Iris pigment epithelial cell (primary cell): ENCODE measurements at places on chromosomes 3 and 15.

DNA sequence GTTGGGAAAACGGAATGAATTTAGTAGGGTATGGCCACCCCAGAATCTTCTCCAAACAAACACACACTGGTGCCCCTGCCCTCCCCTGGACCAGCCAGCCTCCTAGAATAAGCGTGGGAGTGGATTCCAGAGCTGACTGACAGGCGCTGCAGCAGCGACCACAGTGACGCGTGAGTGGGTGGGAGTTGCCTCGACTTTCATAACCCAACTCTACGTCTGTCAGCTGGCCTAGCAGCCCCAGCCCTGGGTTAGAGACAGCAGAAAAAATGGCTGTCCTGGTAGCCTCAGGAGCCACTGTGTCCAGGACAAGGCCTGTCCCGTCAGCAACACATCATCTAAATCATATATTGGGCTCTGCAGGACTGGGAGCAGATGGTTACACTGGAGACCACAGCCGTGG, 10.0 kb downstream of the PLA2G4B start:
- no peak for DNase-seq

DNA sequence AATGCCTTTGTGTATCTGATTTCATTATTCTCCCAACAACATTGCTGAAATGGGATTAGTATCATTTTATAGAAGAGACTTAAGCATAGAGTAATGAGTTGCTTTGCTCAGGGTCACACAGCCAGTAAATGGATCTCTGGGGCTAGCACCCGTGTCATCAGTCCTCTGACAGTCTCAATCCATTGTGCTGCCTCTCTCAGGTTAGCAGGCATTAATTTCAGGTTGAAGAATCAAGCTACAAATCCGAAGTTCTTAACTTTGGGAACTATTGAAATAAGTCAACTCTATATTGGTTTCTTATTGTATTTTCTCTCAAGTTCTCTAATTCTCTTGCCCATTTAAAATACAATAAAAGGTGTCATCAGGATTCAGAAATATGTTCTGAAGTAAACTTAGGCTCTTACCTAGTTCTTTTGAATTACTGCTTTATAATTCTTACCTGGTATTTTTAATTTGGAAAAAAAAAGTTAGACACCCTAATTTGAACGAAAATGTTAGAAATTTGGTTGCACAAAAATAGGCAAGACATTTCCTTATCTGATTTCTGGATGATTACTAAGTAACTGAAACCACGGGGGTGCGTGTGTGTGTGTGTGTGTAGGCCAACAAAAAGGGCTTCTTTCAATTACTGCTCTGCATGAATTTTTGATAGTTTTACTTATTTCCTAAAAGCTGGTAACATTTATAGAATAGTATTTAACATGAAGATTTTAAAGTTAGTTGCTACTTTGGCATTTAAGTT, 189.8 kb downstream of the MBNL1 start:
- DNase-seq, result peak; percentile 47

GRCh38 chr15:59304034-59304795, 68.5 kb downstream of the MYO1E start:
- DNase-seq, result peak; percentile 74

- peak; percentile 73 for DNase-seq
Measured at GRCh38 chr3:154244644-154245043, 79.6 kb downstream of the DHX36 start.

GRCh38 chr3:115330430-115330829, 183.3 kb upstream of the ZBTB20 start:
- peak; percentile 73 for DNase-seq

DNA sequence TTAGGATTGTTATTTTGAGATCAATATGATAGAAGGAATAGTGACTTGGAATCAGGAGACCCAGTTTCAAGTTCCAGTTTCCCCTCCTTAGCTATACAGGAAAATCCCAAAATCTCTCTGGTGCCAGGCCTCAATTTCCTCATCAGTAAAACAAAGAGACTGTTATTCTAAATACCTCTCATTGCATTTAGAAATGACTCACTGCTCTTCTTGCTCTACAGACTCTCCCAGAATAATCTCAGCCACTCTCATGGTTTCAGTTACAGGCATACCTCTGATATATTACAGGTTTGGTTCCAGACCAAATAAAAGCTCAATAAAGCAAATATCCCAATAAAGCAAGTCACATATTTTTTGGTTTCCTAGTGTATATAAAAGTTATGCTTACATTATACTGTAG, 28.3 kb downstream of the IMPG2 start:
- peak; percentile 50 for DNase-seq

DNA sequence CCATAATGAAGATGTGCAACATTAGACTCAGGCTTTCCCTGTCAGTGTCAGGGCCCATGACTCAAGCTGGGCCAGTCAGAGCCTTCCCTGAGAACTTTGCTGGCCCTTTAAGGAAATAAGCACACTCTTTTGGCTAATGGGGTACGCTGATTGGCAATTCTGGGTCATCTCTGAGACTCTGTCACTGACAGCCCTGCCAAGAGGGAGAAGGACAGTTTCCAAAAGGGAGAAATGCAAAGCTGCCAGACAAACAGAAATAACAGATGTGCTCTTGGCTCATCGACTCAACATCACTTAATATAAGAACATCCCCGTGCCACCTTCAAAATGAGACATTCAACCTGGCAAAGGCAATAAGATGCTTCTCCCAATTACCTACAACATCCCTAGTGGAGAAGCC, 491.9 kb upstream of the PROK2 start:
- DNase-seq, result no peak

GRCh38 chr15:43958861-43959330, 132.1 kb downstream of the WDR76 start:
- peak; percentile 80 for DNase-seq

DNA sequence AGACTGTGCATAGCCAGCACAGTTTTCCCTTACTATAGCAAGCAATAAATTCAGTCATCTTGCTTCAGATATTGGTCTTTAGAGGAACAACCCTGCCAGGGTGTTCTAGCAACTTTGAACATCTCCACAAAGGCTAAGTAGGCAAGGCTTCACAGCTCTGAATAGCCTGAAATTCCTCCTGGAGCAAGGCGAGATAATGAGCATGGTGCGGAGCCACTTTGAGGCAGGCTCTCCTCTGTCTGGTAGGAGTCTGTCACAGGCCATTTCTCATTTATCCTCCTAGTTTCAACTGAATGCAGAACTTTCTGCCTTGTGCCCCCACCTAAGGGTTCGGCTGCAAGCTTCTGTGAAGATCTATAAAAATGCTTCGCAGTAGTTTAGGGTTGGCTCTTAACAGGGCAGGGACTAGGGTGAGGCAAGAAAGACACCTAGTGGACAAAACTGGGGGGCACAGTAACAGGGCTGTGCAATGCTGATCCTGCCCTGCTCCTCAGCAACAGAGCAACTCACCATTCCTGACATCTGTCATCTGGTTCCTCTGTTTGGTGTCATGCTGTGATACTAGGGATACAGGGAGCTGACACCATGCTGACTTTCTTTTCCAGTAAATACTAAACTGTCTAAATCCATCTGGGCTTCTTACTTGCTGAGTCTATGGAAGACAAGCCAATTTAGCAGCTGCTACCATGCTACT, 16.6 kb upstream of the EHHADH start:
- peak; percentile 41 for DNase-seq

DNA sequence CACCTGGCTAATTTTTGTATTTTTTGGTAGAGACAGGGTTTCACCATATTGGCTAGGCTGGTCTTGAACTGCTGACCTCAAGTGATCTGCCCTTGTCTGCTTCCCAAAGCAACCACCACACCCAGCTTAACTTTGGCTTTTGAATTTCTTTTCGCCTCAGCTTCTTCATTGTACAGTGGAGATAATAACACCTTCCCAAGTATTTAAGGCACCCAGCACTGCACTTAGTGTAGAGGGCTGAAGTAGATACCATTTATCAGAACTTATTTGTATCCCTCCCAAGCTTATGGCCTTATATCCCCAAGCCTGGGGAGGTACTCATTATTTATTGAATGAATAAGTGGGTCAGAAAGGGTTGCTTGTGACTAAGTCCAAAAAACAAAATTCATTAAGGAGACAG, 2.3 kb downstream of the SQOR start:
- DNase-seq, result no peak

DNA sequence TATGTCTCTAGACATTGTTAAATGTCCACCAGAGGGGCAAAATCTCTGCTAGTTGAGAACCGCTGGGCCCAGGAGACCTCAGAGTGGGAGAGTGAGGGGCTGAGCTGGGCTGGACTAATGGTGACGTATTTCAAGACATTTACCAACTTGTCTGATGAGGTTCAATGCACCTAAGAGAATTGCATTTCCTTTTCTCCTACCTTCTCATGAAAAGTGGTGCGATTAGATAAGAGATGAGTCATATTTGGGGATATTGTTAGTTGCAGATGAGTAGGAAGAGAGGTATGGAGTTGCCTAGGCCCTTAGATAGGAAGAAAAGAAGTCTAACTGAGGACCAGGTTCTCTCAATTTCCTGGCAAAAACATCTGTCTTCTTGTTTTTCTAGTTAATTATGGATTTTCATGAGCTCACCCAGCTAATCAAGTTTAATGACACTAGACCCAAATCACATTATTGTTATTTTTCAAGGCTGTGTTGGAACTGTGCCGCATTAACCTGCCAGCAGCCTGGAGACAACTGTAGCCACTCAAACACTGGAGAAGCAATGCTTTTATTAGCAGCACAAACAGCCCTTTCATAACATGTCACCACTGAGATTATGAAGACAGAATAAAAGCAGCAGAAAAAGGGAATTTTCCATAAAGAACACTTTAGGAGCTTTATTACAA, 144.2 kb downstream of the PDCD6IP start:
- DNase-seq, result peak; percentile 31

DNA sequence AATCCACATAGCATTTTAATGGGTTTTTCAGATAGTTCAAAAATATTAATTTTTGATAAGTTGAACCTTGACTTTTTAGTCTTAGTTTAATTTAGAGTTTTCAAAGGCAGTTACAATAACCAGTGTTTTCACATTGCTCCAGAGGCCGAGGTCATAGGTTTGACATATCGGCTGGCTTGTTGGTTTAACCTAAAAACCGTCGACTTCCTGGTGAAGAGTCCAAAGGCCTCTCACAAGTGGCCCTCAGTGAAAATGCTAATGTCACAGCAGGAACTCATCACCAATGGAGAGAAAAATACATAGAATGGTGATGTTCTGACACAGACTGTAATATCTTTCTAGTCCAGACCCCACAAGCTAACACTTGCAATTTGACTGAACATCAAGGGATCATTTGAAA, 642.3 kb downstream of the PLOD2 start:
- no peak for DNase-seq

- no peak for DNase-seq
Measured at GRCh38 chr3:164620423-164620822, 457.9 kb downstream of the SI start.

DNA sequence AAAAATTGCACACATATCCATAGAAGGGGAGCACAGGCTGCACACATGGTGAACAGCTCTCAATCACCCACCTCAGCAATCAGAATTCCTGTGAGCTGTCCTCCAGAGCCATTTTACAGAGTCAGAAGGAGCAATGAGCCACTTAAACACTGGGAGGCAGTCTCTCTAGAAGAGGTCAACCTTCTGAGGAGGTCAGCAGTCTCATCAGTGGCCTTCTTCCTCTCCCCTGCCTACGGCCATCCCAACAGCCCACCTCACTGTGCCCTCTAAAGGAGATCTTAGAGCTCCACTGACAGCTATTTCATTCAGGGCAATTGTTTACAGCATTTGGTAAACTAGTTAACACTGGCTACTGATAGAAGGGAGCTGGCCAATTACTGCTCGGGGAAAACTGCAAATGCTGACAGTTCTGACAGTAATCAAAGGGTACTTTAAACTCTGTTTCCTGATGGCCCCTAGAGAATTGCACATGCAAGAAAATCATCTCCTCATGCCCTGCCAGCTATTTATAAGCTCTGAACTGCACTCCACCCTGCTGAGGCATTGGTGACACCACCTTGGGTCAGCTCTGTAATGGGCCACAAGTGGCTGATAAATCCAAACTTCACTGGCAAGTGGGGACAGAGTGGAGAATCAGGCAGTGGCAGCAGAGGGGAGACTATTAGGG, 42.1 kb upstream of the TSPAN3 start:
- DNase-seq, result no peak

DNA sequence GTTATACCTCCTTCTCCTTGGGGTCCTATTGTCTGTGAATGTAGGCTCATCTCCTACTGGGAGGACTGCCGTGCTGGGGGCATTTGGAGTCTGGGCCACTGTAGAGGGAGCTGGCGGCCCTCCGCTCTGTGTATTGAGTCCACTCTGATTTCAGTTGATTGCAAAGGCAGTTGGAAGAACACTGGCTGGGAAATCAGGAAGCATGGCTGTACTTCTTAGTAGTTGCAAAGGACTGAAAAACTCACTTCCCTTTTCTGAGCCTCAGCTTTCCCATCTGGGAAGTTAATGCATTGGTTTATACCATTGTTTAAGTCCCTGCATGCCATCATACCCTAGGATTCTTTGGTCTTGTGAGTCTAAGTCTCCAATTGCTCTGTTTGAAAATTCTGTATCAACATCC, 46.7 kb downstream of the TMED3 start:
- no peak for DNase-seq

- DNase-seq, result peak; percentile 86
Measured at GRCh38 chr3:188266562-188267274, 112.8 kb downstream of the LPP start.

GRCh38 chr15:97143592-97144376, 813.3 kb downstream of the NR2F2 start:
- DNase-seq, result no peak

DNA sequence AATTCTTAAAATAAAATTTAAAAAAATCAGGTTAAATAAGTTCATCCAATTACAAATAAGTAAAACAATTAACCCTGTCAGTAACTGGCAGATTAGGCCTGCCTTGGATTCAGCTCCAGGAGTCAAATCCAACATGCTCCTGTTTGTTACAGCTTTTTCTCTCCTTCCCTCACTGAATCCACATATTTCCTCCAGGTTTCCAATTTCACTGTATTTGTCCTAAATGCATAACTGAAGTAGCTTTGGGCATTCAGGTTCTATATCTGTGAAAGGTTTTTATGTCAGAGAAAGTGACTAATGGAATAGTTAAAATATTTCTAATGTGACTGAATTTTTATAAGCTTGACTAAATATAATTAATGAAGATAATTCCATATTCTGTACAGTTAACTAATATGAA, 79.7 kb downstream of the IFT80 start:
- no peak for DNase-seq

GRCh38 chr3:172776049-172776717, 25.7 kb downstream of the ECT2 start:
- peak; percentile 78 for DNase-seq

- DNase-seq, result peak; percentile 41
Measured at GRCh38 chr3:81554388-81554787, 207.1 kb downstream of the GBE1 start.

DNA sequence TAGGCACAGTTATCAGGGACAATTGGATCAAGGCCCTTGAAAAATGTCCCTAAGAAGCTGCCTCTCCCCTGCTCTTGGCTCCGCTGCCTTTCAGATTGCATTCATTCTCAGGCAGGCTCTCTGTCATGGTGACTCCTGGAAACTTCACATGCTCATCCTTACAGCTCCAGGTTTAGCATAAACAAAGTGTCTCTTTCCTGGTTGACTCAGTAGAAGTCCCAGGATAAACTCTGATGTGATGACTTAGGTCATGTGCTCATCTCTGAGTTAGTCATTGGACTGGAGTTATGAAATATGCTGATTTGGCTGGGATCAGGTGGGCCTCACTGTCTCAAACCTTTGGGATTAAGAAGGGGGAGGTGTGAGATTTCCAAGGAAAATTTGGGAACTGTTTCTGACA, 243.8 kb downstream of the ZNF621 start:
- DNase-seq, result peak; percentile 10

- no peak for DNase-seq
Measured at GRCh38 chr15:29003191-29003839, 117.5 kb downstream of the APBA2 start.
